Fibroblast of skin of left biceps (primary cell): ENCODE measurements at places on chromosomes 6 and 20.
A peak's percentile ranks its signal among the peaks of the same experiment; 100 is the strongest.

DNA sequence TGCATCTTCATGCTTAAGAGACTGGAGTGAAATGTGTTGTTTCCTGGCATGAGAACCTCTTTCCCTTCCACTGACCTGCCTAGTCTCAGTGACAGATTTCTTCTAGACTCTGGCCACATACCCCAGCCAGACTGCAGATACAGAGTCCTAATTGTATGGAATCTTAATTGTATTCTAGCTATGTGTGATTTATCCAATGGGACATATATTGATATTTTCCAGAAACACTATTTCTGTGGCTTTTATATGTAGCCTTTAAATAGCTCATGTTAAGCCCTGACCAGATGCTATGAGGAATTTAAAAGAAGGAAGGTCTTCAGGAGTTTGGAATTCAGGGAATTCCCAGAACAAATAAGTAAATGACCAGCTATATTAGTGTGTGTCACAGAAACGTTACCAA, 99.0 kb downstream of the FIG4 start:
- no peak for DNase-seq

GRCh38 chr20:3515379-3516170, 44.8 kb downstream of the ATRN start:
- no peak for DNase-seq

DNA sequence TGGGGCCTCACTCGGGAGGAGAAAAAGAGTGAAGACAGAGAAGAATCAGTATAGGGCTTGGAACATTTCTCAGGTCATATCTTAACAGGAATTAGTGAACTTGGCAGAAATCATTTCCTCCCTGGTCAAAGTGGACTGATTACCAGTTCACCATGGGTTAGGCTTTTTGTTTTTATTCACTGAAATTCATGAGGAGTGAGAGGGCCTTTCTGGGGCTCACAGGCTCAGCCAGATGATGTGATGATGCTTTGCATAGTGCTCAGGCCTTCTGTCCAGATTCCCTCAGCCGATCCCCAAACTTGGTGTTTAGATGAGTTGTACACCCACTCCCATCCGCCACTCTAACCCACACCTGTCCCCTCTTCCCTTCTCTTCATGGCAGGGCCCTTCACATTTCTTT, 32.5 kb downstream of the SRSF3 start:
- no peak for DNase-seq

GRCh38 chr6:44539701-44540355, 152.3 kb downstream of the CDC5L start:
- DNase-seq: no peak

DNA sequence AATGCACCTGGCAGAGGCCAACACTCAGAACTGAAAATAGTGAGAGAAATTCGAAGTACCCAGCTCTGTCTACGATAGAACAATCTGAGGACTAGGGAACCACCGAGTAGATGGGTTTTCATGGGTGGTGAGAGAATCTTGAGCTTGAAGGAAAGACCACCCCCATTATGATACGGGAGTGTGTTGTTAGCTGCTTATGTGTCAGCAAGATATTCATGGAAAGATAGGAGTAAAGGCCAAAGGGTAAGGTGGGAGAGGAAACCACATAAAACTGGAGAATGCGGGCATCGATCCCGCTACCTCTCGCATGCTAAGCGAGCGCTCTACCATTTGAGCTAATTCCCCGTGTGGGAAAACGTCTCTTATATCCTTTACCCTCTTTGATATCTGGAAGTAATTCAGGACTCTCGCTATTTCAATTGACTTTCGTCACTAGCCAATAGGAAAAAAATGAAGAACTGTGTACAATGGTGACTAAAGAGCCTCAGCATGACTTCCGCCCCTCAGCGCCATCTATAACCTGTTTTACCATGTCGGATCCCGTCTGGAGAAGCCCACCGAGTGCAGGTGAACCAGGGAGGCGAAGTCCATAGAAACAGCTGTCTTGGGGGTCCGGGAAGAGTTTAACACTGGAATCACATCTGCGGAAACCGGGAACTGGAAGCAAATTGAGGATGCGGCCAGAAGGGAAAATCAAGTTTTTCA, 25.0 kb upstream of the ABT1 start:
- peak; percentile 78 for DNase-seq

- DNase-seq: no peak
Measured at GRCh38 chr20:48637461-48637860, 190.3 kb downstream of the PREX1 start.

GRCh38 chr6:128899341-128900050, 16.6 kb downstream of the LAMA2 start:
- peak; percentile 28 for DNase-seq

GRCh38 chr6:158834675-158835385, 15.7 kb upstream of the EZR start:
- DNase-seq: no peak

GRCh38 chr6:69601132-69601531, 195.7 kb downstream of the LMBRD1 start:
- no peak for DNase-seq

- no peak for DNase-seq
Measured at GRCh38 chr6:136920216-136920615, 1.9 kb upstream of the SLC35D3 start.

GRCh38 chr6:140747114-140747513, 1372.7 kb upstream of the CITED2 start:
- DNase-seq: no peak

DNA sequence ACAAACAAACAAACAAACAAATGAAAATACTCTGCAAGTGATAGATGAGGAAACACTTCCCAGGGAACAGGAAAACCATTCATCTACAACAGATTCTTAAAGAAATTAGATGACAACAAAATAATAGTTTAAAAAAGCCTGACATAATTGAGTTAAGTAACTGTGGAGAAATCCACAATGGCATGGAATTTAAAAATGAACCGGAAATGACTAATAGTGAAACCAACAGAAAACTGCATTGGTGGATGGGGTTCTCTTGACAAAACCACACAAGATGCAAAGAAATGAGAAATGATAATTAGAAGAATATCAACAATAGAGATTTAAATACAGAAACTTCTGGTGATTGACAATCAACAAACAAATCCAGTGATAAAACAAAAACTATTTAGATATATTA, 785.6 kb downstream of the QKI start:
- no peak for DNase-seq

DNA sequence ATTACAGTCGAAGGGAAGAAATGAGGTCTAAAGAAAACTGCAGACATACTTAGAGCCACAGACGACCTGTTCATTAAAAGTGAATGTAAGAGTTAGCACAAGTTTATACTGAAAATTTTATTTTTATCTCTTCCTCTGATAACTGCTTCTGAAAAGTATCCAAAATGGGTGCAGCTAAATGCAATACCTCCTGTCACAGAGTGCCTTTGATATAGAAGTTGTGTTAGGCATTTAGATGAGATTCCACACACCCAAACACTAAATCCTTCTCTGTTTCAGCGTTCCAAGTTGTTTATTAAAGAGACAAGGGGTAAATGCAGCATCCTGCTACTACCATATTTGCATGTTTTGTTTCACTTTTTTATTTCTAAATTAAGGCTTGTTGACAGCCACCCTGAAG, 214.7 kb upstream of the TSHZ2 start:
- no peak for DNase-seq

GRCh38 chr20:1827974-1828785, 67.0 kb upstream of the SIRPA start:
- no peak for DNase-seq

DNA sequence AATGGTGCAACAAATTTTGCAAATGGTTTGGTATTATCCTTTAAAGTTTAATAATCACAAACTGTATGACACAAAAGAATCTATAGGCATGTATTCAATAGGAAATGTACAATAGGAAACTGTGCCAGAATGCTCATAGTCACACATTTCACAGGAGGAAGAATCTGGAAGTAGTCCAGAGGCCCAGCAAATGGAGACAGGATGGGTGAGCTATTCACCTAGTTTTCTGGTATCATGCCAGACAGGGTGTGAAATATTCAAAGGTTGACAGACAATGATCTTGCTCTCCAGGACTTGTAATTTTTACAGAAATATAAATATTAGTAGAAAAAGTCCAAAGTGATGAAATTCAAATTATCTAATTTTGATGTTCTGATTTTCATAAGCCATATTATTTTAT, 520.1 kb upstream of the IMPG1 start:
- DNase-seq: no peak

- no peak for DNase-seq
Measured at GRCh38 chr6:123811378-123811777, 7.7 kb downstream of the NKAIN2 start.

DNA sequence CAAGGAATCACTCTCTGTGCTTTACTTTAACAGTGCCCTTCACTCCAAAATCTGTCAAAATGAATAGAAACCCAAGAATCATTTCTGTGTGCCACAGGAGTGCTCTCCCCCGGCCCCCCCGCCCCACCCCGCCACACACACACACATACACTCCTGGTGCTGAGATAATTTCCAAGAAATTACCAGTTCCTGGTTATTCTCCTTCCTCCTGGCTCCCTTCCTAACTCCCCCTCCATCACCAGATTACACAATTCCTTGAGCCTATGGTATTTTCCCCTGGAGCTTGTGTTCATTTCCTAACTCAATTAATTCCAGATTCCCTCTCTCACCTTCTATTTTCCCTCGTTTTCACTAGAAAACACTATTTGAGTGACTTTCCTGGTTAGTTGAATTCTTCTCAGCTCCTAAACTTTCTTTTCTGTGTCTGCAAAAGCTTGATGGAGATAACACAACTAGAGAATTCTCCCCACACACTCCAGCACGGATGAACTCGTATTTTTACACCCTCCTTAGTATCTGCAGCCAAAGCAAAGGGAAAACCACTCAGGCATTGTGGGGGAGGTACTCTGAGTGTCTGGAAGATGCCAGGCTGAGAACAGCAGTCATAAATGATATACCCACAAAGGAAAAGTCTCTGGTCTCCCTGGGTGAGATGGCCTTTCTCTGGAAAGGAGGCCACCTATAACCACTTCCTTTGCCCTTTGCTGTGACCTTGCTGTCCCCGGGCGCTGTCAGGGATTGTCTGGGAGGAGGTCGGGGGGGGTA, 1.9 kb upstream of the SLC24A3 start:
- peak; percentile 32 for DNase-seq

- no peak for DNase-seq
Measured at GRCh38 chr20:17742731-17743130, 43.0 kb downstream of the BANF2 start.

DNA sequence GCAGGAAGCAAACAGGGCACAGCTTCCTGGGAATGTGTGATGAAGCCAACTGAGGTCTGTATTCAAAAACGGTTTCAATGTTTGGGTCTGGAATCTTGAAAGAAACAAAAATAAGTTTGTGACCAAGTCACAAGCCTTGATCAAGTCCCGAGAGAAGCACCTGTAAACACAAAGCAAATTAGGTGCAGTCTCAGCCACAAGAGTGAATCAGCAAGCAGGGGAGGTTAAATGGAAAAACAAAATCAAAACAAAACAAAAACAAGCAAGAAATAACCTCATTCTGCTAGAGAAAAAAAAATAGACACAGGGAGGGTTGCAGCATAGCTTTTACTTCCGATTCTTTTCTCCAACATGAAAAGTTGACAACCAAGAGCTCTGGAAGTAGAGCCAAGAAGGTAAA, 201.7 kb downstream of the CLIC5 start:
- DNase-seq: no peak

DNA sequence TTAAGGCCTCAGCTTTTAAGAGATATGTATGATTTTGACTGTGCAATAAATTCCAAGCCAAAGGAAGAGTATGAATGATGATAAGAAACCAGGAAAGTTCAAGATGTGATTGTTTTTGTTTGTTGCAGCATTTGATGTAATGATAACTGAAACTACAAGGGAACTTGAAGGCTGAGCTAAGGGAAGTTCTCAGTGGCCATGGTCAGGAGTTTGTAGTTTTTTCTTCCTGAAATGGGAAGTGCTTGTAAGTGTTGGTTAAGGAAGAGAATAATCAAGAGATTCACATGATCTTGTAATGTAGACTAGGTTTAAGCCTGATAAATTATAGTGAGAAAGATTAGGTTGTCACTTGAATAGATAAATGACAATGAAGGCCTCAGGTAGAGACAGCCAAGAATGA, 53.4 kb downstream of the PTCHD4 start:
- no peak for DNase-seq

GRCh38 chr6:4774715-4775493, 1.3 kb upstream of the CDYL start:
- no peak for DNase-seq

- no peak for DNase-seq
Measured at GRCh38 chr6:40295251-40295950, 291.8 kb downstream of the LRFN2 start.

- no peak for DNase-seq
Measured at GRCh38 chr6:108294297-108294726, 542 bp upstream of the AFG1L start.

DNA sequence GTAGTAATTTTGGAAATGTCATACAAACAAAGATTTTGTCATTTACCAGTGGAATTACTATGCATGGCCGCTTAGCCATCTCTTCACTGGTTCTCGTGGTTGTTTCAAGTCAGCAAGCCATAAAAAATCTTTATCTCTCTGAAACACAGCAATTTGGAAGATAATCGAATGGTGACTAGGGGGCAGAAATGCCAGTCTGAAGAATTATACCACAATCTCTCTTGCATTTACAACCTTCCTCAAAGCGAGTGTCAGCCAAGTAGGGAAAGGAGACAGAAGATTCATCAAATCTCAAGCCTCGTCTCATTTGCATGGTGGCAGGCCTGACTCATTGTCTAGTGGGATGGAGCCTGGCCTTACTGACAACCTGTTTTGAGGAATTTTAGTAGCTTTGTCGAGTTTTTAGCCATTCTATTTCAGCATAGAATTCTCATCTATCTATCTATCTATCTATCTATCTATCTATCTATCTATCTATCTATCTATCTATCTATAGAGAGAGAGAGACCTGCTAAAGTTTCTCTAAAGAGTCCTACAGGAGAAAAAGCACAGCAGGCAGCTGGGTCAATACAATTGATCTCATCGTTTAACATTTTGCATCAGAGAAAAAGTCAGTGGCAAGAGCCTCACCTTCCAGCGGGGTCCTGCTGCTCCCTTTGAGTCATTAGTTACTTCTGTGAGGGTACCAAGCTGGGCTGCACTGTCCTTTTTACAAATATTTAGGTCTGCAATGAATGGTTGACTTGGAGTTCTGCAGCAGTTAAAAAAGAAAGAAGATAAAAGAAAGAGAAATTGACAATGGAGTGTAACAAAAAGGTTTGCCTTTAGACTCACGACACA, 572.8 kb downstream of the TFAP2A start:
- DNase-seq: no peak

DNA sequence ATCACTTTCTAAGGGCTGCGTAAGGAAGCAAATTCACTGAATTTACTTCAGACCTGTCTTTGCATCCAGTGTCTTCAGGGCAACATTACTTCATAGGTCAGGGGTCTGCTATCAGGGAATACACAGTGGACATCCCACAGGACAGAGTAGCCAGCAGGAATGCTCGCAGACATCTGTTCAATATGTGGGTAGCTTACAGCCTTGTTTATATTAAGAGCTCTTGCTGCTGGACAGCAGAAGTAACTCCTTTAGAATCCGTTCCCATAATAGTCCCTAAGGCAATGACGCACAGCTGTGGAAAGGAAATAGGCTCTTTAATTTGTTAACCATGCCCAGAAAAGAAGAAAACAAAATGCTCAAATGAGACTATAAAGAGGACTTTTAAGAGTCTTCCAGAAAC, 198.7 kb downstream of the MOXD1 start:
- peak; percentile 44 for DNase-seq
